Amygdala (tissue), 56 donors: ENCODE measurements at places on chromosomes 1 and 21.

- no peak for DNase-seq
These were observed 68.2 kb downstream of the CLSTN1 start for GRCh38 chr1:9755441-9755995.

- DNase-seq: no peak
These were observed 32.7 kb downstream of the OR13G1 start for GRCh38 chr1:247646867-247647266.

DNA sequence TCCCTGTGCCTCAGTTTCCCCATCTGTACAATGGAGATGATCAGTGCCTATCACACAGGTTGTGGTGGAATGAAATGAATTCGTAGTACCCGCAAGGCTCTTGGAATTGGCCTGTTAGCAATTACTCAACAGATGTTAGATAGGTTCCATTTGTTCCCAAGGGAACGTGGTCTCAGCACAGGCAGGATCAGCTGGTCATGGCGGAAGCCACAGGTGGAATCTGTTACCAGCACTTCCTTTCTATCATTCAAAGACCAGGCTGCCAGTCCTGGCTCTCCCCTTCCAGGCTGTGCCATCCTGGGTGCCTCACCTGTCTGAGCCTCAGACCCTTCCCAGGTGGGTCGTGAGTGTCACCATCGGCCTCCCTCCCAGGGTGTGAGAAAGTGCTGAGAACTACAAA lies 61.5 kb downstream of the FBXO2 start:
- no peak for DNase-seq

DNA sequence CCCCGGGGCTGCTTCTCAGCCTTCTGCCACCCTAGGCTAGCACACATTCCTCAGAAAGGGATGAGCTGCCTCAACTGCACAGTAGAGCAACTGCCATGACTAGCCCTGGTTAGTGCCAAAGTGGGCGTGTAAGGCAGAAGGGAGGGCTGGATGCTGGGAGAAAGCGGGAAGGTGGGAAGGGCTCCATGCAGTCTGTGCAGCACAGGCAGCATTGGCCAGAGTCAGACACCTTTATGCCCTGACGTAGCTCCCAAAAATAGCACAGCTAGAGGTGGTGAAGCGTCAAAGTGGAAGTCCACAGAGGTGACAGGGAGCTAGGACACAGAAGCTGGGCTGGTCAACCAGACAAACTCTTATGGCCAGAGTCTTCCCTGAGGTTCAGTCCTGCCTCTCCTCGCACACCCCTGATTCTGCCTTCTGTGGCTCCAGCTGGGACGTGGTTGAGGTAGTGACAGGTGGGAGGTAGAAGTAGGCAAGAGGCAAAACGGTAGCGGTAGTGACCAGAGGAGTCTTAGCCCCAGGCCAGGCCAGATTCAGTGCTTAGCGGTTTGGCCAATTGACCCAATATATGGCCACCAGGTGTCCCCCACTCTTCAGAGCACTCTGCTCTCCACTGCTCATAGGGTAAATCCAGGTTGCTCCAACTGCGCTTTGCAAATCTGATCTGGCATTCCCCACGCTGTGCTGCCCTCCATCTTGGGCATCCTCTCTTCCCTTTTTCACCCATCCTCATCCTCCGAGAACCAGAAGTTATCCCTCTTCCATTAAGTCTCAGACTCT lies 45.6 kb downstream of the DDX20 start:
- DNase-seq: no peak

DNA sequence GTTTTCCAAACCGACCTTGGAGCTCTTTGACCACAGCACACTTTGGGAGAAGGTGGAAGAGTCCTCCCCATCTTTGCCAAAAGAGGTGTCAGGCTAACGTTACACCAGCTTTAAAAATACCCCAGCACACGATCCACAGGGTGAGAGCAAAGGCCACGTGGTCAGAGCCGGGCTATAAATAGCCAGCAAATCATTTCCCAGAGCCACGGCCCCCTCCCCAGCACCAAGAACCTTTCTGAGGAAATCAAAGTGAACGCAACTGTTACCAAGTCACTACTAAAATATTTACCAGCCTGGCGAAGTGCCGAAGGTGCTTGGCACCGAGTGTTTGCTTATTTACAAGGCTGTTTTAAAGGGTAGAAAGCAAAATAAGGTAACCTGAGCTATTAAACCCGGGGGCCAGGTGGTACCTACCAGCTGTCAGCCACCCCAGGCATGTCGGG lies 72.4 kb downstream of the CASZ1 start:
- no peak for DNase-seq

GRCh38 chr1:23529146-23530086 lies 1.6 kb downstream of the E2F2 start:
- no peak for DNase-seq

- DNase-seq: no peak
These were observed 45.5 kb downstream of the TNNT2 start for GRCh38 chr1:201332021-201332420.

DNA sequence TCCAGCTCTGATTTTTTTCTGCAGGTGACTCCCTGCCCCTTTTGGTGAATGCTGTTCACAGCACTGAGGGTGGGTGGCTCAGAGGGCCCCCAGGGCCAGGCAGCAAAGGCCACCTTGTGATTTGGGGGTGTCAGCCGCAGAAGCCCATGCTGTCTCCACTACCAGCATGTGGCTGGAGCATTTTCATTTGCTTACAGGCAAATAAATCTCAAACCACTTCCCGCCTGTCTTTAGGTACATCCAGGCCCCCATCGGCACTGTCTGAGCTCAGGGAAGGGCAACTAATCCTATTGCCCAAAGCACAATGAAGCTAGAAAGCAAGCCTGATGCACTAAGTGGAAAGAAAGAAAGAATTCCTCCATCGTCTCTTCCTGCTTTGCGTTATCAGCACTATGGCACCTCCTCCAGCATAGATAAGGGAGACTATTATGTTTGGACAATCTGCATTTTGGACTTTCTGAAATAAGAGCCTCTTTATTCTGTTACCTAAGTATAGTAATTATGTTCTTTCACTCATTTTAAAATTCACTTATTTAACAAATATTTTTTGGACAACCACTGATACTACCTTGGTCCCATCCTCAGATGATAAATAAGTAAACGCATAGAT lies 100.5 kb upstream of the TLR5 start:
- DNase-seq: no peak

GRCh38 chr1:171243878-171244277 lies 4.4 kb upstream of the FMO1 start:
- DNase-seq: no peak

GRCh38 chr1:151108331-151108730 lies 37.8 kb downstream of the GABPB2 start:
- no peak for DNase-seq

DNA sequence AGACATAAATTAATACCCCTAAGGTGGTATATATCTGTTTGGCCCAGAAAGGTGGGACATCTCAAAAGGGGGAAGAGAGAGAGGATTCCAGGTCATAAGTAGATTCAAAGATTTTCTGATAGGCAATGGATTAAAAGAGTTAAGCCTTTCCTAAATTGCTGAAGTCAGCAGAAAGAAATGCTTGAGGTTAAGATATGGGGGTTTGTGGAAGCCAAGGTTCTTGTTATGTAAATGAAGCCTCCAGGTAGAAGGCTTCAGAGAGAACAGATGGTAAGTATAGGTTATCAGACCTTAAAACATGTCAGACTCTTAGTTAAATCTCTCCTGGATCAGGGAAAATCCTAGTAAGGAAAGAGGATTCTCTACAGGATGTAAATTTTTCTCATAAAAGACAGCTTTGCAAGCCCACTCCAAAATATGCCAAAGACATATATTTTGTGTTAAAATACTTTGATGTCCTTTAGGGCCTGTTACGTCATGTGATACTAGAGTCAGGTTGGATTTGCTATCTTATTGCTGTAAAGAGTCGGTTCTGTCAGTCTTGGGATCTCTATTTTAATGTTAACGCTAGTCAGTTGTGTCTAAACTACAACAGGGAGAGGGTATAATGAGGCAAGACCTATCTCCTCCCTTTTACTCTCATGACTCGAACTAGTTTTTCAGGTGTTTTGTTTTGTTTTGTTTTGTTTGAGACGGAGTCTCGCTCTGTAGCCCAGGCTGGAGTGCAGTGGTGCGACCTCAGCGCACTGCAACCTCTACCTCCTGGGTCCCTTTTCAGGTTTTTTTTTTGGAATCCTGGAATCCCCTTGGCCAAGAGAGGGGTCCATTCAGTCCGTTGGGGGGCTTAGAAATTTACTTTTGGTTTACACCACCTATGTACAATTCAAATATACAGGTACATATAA lies 30.6 kb downstream of the RGS2 start:
- no peak for DNase-seq

- no peak for DNase-seq
These were observed 576.9 kb downstream of the MATN1 start for GRCh38 chr1:30146448-30146847.

GRCh38 chr1:26280333-26281042 lies 602 bp downstream of the SH3BGRL3 start:
- DNase-seq: no peak

DNA sequence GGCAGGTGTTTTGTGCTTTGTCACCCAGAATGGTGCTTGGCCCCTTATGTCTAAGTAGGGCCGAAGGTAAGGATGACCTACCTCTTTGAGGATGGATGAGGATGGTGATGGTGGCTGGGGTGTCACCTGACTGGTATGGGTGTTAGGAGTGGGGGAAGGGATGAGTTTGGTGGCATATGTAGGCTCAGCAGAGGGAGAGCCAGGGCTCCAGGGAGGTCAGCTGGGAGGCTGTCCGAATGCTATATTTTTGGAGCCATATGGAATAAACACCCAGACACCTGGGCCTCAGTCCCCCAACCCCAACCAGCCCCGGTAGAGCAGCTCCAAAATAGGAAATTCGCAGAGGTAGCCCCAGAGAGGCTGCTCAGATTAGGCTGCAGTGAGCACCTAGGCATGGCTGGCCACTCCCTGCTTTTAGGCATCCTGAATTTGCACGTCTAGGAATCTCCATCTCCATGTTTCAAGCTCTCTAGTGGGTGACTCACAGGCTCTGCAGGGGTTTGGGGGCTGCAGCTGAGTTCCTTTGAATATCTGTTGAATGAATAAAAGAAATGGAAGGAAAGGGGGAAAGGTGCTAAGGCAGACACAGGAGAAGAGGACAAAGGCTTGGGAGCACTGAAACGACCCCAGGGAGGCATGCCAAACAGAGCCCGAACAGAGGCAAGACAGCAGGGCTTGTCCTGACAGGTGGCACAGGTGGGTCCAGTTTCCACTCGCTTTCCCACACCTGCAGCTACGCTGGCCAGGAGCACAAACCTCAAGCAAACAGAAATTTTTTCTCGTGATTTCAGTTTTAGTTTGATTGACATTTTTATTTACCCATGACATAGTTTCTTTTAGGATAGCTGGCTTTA lies 135.3 kb upstream of the EDN2 start:
- DNase-seq: no peak

- no peak for DNase-seq
These were observed 64.6 kb upstream of the DIP2A start for GRCh38 chr21:46393941-46394594.

GRCh38 chr1:214859647-214860046 lies 222.9 kb upstream of the KCNK2 start:
- no peak for DNase-seq

GRCh38 chr1:168732736-168733135 lies 3.7 kb upstream of the DPT start:
- DNase-seq: no peak

DNA sequence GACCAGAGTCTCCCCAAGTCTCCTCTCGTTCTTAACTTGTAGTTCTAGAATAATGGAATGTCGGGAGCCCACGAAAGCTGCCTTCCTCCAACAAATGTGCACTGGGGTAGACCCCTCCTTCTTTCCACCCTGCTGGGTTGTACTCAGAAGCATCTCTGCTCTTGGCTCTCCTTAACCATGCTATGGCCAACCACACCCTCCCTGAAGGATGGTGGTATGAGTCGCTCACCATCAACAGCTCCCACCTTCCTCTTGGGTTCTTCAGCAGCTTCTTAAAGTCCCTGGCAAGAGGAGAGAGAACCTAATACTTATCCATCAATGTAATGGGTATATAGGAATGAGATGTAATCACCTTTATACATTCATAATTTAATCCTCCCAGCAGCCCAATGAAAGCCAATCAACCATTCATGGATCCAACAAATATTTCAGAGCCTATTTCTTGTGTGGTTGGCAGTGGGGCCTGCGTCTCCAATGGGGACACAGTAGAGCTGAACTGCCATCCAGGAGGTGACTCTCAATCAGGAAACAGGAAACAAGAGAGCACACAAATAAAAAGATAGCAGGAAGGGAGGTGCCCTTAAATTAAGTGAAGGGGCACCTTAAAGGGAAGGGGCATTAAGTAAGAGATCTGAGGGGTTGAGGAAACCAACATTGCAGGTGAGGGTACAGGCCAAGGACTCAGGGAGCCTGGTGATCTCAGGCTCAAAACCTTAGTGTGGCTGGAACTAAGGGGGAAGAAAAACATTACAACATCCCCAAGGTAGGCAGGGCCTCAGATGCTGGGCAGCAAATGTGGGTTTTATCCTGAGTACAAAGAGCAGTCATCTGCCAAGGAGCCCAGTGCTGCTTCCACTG lies 64.4 kb upstream of the ETS2 start:
- no peak for DNase-seq

- DNase-seq: no peak
These were observed 76.2 kb downstream of the DISC1 start for GRCh38 chr1:231702804-231703203.

- no peak for DNase-seq
These were observed 1.3 kb downstream of the RIT1 start for GRCh38 chr1:155909894-155910293.

DNA sequence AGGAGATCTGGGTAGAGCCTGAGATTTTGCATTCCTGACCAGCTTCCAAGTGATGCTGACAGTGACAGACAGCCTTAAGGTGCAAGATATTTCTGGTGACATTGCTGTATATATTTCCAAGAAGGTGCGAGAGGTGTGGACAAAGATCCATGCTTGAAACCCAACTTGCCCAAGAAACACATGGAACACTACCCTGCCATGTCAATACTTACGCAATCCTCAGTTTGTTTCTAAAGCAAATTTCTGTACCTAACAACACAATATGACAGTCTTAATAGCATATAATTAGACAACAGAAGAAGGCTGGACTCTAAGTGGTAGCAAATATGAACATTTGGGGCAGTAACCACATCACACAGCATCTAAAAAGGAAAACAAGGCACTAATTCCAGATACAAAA lies 260.4 kb downstream of the DSCAM start:
- DNase-seq: no peak

DNA sequence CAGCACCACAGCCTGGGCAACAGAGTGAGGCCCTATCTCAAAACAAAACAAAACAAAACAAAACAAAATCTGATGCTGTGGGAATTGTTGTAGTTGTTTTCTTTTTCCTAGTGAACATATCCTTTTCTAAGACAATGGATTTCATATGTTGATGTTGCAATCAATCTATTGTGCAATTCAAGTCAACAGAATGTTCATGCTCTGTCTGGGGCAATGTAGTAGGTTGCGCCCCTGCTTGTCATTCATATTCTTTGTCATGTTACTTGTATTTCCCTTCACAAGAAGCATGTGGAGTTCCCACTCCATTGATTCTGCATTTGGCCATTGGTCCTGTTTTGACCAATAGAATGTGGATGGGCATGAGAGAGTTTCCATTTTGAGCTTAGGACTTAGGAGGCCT lies 223.9 kb downstream of the DUSP10 start:
- no peak for DNase-seq
